Frontal cortex (tissue), 4 donors: ENCODE measurements at places on chromosomes 13 and 19. TPM values are rescaled to one million over a fixed set of nuclear protein-coding genes. Genes with fewer than 3 reads are reported as not detected.

Gene N4BP2L1
- 8.2 TPM for total RNA-seq

Gene FCAR
- 0.41 TPM for total RNA-seq

Gene KLK4
- total RNA-seq: not detected

DNA sequence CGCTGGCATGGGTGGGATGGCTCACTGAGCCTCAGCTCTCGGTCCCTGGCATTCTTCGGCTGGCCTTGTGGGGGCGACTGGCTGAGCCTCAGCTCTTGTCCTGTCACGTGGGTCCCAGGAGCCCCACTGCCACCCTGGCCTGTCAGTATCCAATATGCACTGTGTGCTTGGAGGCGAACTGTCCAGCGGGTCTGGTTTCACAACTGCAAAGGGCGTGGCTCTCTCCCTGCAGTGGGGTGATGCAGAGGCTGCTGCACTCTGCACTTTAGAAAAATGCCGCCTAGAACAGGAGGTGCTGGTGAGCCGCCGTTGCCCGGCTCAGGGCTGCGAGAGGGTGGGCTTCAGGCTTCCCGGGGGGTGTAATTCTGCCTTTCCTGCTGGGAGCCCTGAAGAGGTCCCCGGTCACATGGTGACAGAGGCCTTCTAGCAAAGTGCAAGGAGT lies 17.0 kb upstream of the TMEM255B start:
- DNase-seq: no peak

Gene PRSS57
- total RNA-seq: not detected

Gene ZNF132
- 15.9 TPM for total RNA-seq
